ENCODE measurements at places on chromosomes 4 and X.

DNA sequence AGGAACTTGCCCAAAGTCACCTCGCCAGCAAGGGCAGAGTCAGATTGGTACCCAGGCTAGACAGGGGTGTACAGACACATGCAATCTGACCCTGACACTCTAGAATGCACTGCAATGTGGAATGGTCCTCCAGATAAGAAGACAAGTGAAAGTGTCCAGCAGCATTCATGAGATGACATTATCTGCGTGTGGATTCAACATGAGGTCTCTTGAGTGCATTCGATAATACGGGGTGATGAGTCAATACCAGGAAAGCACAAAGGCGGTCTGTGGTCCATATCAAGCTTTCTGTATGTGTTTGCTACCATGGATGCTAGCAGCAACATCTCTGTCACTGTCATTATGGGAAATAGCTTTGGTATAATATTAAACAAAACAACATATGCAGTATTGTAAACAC, 6.8 kb upstream of the XAGE3 start:
- no peak for DNase-seq

GRCh38 chrX:36961590-36961989, 46.6 kb upstream of the FAM47C start:
- DNase-seq: peak; percentile 31

DNA sequence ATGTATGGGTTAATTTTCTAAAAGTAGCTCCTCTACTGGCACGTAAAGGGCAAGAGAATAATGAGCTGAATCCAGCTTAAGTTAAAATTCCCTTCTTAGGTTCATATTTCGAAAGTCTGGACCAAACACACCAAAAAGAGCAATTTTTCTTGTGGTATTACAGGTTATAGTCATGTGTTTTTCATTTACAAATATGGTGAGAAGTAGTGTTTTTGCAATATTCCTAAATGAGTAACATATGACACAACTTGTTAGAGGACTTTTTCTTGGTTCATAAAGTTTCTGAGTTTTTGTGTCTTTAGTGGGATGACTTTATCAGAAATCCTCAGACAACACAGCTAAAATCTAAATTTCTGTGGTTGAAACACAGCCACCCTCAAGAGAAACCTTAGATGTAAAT, 172.1 kb downstream of the AFF2 start:
- DNase-seq: no peak

DNA sequence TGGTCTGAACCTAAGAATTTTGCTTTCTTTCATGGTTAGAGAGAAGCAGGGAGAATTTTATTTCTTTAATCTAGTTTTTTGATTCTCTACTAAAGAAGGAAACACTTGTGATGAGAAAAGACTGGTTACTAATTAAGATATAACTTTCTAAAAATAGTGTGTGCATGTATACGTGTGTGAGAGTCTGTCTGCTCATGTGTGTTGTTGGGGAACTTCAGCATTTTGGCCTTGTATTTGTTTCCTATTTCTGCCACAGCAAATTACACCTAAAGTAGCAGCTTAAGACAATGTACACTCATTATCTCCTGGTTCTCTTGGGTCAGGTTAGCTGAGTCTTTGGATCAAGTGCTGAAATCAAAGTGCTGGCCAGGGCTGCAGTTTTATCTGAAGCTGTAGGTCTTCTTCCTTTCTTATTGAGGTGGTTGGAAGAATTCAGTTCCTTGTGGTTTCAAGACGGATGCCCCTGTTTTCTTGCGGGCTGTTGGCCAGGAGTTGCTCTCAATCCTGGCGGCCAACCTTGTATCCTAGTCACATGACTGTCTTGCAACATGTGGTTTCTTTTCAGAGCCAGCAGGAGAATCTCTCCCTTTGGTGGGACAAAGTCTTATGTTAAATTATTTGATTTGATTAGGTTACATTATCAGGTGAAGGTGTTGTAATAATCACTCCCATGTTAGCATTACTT, 188.4 kb upstream of the CLNK start:
- no peak for DNase-seq

- DNase-seq: peak; percentile 86
Observed at GRCh38 chr4:158535130-158535614, 13.5 kb downstream of the RXFP1 start.

DNA sequence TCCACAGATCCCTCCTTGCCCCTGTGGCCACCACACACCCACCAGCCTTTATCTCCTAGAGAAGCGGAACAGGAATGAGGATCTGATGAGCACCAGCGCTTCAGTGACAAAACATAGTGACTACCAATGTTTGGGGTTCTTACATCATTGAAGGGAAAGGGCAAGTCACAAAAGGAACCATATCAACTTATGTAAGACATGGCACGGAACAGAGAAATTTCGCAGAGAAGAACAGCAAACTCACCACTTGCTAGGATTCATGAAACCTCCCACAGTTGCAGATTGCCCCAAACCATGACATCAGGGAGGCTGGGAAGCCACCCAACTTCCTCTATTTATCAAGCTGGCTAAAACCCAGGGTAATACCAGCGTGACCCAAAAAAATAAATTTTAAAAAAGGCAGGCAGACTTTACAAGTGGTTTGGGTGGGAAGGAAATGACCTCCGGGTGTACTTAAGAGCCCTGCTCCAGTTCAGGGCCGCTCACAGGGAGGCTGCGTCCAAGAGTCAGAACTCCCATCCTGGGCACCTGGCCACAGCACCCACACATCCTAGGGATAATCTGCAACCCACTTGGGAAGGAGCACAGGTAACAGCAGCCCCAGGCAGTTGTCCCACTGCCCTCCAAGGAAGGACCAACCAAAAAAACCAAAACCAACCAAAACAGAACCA, 36.0 kb downstream of the ADGRG2 start:
- DNase-seq: no peak

- peak; percentile 88 for DNase-seq
Observed at GRCh38 chr4:26226629-26227376, 94.0 kb upstream of the RBPJ start.

- DNase-seq: no peak
Observed at GRCh38 chr4:55318175-55319129, 27.6 kb upstream of the SRD5A3 start.

DNA sequence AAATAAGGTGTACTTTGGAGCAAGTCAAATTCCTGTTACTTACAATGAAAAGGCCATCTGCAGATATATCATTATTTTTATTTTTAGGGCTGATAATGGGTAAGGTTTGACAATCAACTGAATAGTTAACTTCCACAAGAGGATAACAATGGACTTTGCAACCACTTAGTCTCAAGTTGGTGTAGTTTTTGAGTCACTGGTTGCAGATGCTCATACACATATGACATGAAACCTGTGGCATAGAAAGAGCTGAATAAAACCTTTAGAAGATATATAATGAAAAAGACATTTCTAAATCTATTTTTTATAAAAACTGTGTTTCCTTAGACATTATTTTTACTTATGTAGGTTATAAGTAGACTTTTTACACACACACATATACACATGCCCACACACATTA, 2110.9 kb downstream of the PCDH7 start:
- DNase-seq: no peak

GRCh38 chr4:20629186-20630106, 70.8 kb upstream of the PACRGL start:
- no peak for DNase-seq

DNA sequence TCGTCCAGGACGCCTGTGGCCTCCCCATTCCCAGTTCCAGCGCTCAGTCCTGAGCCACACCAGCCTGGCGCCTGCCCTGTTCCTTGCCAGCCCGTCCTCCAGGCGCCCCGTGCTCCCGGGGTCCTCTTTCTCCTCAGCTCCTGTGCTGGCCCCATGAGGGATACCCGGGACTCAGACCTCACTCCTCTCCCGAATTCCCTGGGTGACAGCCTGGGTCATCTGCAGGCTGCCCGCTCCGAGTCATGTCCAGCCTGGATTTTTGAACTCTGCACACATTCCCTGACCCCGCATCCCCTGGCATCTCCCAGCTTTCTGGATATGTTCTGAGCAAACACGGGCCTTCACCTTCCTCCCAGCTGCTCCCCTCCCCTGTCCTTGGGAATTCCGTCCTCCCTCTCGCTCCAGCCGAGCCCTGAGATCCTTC, 14.9 kb upstream of the ADD1 start:
- no peak for DNase-seq

- DNase-seq: no peak
Observed at GRCh38 chr4:146450524-146450923, 71.2 kb downstream of the SLC10A7 start.

- DNase-seq: no peak
Observed at GRCh38 chr4:42955746-42956505, 63.4 kb downstream of the GRXCR1 start.

Measured in kidney tubule cell (primary cell).